ENCODE measurements at places on chromosomes 6 and 20.

GRCh38 chr6:43744931-43745727 is 24.9 kb upstream of the VEGFA start:
- DNase-seq, result no peak

DNA sequence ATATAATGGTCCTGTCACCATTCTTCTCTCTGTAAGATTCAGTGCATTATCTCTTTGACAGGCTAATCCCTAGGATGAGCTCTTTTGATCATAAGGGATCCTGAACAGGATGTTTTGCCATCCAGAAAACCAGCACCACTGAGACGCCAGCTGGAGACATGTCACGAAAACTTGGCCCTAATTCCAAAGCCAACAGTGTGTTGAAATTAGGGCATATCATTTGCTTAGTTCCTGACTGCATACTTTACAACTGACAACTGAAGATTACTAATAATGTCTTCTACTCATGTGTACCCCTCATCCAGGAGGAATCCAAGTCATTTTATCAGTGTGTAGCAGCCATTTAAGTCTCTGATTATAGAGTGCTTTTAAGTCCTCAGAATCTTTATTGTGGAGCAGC is 243.6 kb downstream of the KCNQ5 start:
- DNase-seq, result no peak

GRCh38 chr6:151098166-151098565 is 141.6 kb upstream of the AKAP12 start:
- DNase-seq, result no peak

- DNase-seq, result no peak
Observed at GRCh38 chr20:52033313-52033712, 158.3 kb downstream of the ZFP64 start.

DNA sequence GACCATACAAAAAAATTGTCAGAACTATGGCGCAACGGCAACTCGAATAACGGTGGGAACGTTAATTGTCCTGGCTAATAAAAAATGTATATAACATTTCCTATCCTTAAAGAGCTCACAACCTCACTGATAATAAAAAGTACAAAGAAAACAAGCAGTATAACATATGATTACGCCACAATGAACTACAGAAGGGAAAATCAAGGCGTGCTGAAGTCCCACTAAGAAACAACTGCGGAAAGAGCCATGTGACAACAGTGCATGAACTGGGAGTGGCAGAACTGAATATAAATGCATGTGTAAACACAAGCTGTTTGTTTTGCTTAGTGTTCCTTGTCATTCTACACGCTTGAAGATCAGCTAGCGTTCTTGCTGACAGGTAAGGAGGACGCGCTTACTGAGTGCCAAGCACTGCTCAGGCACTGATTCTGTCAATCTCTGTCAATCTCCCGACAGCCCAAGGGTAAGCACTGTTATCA is 466 bp upstream of the PSMB1 start:
- peak; percentile 54 for DNase-seq

DNA sequence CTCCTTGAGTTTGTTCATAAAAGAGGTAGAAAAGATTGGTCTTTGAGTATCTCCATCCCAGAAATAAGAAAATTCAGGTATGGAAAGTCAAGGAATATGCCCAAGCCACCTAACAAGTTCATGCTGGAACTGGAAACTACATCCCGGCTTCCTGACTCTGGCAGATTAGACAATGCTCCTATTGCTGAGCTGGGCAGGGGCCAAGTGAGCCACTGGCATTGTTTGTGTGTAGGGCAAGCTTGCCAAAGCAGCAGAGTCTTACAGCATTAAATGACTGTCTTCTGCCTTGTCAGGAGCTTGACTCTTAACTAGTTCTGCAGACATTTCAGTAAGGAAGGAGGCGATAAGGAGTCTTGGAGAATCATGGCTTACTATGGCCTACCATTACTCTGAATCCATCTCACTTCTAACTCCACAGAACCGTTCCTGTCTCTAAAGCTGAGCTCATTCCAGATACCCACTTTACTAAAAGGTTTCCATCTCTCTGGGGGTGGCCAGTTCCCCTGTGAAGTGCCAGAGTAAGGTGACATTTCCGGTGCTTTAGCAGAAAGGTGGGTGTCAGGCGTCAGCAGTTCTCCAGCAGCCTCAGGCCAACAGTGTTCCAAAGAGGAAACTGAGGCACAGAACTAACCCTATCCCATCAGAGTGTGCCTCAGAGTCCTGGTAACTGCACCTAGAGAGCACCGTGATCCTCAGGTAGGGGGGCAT is 30.1 kb downstream of the PRDM1 start:
- DNase-seq, result no peak

- no peak for DNase-seq
Observed at GRCh38 chr6:131139599-131139998, 4.3 kb downstream of the AKAP7 start.

DNA sequence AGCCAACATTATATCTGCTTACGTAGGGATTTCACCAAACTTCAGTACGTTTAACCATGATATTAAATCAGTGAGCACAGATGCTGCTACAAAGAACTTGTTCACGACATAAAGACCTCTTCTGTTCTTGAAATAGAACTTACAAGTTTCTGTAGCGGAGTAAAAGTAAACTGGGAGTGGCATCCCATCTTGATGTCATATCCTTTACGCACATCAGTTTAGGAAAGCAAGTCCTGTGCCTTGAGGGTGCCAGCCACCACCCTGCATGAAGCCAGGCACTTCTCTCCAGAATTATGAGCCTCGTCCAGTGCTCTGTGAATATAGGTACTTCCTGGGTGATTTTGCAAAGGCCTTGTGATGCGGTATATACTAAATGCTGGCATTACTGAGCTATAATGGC is 122.6 kb downstream of the BTBD3 start:
- no peak for DNase-seq

DNA sequence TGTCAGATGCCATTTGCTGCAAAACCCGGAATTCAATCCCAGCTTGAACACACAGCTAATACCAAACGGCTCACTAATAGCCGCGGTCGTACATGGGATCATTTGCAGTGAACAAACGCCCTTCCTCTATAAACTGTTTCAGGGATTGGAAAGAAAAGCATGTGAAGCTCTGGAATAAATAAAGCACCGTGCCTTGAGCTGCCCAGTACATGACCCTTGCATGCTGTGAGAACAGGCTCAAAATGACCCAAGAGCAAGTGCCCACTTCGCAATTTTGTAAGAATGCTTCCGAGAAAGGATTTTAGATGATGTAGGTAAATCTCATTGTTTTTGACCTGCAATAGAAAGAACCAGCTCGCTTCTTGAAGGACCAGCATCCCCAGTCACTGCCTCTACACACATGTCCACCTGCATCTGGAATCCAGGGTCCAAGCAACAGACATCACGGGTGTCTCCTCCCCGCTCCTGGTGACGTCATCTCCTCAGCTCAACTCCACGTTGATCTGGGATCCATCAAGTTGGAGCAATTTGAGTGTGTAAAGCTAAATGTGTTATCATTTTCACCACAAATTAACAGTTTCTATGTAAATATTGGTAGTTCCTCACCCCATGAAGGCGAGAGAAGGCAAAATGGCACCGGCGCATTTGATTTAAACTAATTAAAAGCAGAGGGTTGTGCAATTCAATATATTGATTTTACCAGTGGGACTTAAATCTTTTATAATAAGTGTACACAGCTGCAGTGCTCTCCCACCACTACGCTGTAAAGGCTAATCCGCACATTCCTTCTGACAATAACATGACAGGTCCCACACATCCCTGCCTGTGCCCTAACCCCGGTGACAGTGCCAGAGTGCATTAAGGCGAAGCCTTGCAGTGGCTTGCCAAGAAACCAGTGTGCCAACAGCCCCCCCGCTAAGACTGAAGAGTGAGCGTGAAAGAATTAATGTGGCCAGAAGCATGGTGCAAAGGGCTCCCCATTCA is 6.2 kb downstream of the BMP7 start:
- no peak for DNase-seq

All from anterior cingulate cortex (tissue), 58 donors.